Mesenchymal stem cell (in vitro differentiated cells and primary cell): ENCODE measurements at places on chromosomes 6 and 20.

DNA sequence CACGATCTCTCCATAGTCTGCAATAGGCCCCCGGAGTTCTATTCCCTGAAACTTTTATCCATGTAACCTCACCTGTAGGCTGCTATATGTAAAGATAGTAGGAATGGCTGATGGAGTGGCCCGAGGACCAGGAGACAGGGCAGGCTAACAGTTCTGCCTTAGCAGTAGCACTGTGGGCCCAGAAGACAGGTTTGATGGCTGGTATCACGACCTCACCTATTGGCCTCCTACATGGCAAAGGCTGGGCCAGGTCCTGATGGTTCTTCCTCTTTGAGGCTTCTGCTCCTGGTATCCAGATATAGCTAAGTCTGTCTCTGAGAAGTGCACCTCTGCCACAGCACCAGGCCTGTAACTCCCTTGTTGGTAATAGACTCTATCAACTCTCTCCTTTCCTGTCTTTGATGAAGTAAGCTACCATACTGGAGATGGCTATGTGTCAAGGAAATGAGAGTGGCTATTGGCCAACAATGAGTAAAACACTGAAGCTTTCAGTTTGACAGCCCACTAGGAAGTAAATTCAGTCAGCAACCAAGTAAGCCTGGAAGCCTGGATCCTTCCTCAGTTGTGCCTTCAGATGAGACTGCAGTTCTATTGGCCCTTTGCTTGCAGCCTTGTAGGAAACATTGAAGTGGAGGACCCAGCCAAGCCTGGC lies 5.7 kb downstream of the SPEF1 start:
- no peak for DNase-seq

GRCh38 chr6:113587078-113587699 lies 270.0 kb upstream of the MARCKS start:
- DNase-seq, result no peak

GRCh38 chr6:88359530-88360202 lies 193.5 kb upstream of the CNR1 start:
- no peak for DNase-seq

DNA sequence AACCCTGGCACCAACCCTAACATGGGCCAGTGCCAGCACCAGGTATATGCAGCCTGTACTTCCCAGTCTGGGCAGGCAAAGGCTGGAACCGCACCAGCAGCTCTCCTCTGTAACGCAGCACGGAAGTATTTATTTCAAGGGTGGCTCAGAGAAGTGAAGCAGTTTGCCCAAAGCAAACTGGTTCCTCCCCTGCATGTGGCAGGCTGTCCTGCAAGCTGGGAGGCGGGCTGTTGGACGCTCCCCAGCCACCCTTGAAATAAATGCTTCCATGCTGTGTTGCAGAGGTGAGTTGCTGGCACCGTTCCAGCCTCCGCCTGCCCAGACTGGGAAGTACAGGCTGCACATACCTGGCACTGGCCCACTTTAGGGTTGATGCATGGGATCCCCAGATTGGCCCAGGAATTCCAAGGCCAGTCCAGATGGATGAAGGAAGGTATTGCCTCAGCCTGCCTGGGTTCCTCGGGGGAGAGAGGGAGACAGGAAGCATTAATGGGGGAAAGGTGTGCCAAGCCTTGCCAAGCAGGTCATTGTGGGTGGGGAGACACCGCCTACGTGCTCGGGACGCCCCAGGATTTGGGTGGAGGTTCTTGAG lies 49.8 kb downstream of the PPARD start:
- DNase-seq, result no peak

- DNase-seq, result peak; percentile 59
Observed at GRCh38 chr6:139882977-139883728, 508.7 kb upstream of the CITED2 start.

DNA sequence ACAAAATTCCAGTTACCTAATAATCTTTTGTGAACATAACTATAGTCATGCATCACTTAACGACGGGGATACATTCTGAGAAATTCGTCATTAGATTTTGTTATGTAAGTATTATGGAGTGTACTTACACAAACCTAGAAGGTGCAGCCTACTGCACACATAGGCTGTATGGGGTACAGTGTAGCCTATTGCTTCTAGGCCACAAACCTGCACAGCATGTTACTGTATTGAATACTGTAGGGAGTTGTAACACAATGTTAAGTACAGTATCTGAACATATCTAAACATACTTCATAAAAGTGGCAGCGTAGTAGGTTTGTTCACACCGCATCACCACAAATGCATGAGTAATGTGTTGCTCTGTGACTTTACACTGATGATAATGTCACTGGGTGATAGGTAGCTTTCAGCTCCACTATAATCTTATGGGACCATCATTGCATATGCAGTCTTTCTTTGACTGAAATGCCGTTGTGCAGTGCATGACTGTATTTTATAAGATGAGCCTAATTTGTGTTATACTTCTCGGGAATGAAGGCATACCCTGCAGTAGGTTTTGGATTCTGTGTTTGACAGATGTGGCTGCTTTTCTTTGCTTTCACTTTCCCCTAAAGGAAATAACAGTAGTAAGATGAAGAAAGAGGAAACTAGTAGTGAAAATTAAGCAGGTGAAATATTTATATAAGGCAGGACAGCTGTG lies 365.6 kb downstream of the FARS2 start:
- no peak for DNase-seq

- no peak for DNase-seq
Observed at GRCh38 chr20:25052255-25053194, 5.4 kb downstream of the ACSS1 start.

DNA sequence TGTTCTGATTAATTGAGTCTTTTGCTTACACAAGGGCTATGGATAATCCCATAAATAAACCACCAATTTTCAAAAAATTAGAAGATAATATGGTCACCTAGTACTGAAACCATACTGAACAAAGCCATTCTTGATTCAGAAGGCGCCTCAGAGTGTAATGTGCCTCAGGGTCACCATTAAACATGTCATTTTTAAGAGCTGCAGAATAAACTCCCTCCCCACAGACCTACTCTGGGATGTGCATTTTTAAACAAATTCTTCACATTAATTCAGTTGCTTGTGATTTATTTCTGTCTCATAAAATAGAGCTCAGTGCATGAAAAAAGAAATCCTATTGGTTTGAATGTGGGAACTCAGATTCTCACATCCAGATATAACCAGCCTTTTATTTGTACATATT lies 202.1 kb upstream of the HEY2 start:
- no peak for DNase-seq

GRCh38 chr20:62666736-62667529 lies 24.6 kb downstream of the SLCO4A1 start:
- no peak for DNase-seq

DNA sequence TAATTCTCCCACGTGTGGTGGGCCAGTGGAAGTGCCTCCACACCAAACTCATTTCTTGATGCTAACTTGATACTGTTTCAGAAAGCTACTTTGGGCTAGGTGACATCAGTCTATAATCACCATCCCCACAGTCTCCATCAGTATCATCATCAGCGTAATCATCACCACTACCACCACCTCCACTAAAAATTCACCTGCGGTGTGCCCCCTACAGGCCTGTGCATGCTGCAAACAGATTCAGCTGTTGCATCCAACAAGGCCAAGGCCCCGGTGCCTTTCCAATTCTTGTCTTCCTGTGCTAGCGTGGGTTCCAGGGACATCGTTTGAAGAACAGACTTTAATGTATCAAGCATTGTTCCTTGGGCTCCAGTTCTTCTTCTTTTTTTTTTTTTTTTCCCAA lies 201.3 kb upstream of the EXOC2 start:
- DNase-seq, result no peak

- no peak for DNase-seq
Observed at GRCh38 chr6:134741200-134741536, 208.7 kb downstream of the ALDH8A1 start.

DNA sequence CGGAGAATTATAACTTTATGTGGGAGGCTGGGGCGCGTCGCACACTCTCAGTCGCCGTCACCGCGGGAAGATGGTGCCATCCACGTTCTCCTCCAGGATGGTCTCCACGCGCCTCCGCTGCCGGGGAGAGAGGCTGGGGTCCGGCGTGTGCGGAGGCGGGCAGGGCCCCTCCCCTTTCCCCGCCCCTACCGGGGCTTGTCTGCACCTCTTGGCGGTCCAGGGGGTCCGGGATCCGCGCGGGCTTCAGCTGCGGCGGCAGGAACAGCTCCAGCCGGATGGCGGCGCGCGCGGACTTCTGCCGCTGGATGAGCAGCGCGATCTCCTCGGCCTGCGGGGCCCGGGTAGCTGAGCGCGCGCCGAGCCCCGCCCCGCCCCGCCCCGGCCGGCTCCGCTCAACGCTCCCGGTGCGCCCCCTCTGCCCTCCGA lies 807 bp downstream of the LKAAEAR1 start:
- DNase-seq, result peak; percentile 80

GRCh38 chr6:152023613-152024012 lies 216.1 kb downstream of the ESR1 start:
- DNase-seq, result no peak

- DNase-seq, result no peak
Observed at GRCh38 chr6:33958526-33959328, 154.9 kb upstream of the MLN start.

- DNase-seq, result no peak
Observed at GRCh38 chr6:29564875-29565274, 5.3 kb upstream of the UBD start.

GRCh38 chr6:7637533-7637932 lies 47.5 kb downstream of the SNRNP48 start:
- no peak for DNase-seq

DNA sequence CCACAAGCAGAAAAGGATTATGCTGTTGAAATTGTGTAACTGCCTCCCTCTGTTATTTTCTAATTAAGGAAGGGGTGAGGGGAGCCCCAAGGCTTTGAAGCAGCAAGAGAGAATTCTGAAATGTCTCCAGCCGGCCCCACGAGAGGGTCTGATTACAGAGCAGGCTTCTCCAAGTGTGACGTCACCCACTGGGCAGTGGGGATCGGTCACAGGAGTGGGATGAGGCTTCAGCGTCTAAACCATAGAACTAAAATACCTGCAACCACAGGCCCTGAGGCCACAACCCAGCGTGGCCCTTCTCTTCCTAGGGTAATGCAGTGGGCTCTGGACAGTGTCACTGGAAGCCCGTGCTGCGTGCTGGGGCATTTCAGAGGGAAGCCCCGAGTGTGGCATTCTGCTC lies 38.6 kb upstream of the APCDD1L start:
- DNase-seq, result no peak

- no peak for DNase-seq
Observed at GRCh38 chr6:40398810-40399477, 188.2 kb downstream of the LRFN2 start.

DNA sequence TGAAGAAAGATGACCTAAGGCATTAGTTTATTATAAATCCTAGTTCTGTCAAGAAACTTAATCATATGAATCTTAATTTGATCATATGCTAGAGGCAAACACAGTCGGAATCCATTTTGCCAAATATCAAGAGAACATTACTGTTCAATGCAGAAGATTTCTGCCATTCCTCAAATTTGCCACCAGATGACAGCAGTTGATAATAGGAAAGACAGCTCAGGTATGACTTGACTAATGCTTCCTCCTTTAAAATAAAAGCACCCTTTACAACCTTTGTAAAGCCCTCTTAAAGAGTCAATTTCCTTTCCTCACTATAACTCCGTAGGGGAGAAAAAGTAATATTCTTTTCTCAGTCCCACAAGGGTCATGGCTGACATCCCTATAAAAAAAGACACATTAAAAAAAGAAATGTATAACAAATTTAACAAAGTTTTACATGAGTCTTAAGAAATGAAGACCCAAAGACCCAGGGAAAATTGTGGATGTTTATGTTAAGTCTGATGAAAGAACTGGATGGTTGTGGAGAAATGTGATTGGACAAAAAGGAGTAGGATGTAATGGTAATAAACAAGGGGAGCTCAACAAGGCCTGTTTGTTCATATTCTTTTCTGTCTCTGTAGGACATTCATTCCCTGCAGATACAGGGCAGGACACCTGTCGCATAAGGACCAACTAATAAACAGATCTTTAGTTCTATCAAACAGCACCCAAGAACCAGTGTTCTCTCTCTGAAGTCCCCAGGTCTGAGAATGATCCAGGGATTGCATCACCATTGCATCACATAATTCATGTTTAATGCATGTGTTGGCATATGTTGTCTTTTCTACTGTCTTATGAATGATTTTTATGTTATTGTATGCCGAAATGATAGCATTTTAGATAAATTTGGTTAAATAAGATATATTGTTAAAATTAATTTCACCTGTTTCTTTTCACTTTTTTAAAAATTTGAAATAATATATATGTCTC lies 23.0 kb upstream of the IL17A start:
- peak; percentile 6 for DNase-seq

GRCh38 chr20:54221353-54221752 lies 13.5 kb downstream of the PFDN4 start:
- no peak for DNase-seq

- no peak for DNase-seq
Observed at GRCh38 chr6:168261234-168261633, 58.3 kb downstream of the DACT2 start.

DNA sequence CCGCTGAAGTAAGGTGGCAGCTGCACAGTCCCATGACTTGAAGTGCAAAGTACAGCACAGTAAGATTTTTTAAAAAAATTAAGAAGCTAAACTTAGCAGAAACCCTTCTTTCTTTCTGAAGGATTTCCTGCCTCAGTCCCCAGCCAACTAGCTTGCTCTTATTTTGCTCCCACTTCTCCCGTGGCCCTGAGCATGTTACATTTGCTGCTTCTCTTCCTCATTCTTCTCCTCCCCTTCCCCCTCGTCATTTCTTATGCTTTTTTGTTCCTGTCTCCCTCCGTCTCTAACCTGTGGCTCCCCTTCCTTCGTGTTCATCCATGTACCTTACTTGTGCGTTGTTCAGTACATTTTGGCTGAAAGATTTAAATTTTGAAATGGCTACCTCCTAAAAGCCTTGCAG lies 123.0 kb downstream of the SASH1 start:
- no peak for DNase-seq

DNA sequence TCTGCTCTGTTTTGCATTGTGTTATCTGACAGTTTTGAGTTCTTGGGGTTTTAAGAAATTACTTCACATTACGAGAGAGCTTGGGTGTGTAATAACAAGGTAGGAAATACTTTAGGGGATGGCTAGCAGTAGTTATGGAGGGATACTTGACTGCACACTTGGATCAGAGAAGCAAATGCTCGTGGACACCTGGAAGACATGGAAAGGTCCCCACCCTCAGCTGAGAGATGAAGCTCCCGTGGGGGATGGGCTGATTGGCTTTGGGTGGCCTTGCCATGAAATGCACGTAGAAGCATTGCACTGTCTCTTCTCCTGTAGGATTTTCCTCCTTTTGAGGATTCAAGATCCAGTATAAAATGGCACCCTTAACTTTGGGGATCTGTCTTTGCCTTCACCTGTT lies 61.5 kb upstream of the UNC93A start:
- no peak for DNase-seq
